ENCODE measurements at places on chromosomes 12 and 14.

DNA sequence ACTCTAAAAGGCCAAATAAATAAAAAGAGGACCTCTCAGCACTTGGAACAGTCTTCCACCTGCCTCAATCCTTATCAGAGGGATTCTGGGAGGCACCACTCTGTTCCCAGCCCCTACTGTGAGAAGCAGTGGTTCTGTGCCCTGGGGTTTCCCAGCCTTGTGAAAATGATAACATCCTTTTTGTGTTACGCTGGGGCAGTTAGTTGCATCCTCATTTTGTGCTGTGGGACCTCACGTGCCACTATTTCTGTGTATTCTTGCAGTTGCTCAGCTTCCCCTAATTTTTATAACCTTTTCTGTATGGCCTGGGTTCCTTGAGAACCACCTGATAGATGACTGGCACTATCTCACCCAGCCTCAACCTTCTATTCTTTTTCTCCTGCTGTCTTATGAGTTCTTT, 10.8 kb upstream of the CMA1 start:
- no peak for DNase-seq

DNA sequence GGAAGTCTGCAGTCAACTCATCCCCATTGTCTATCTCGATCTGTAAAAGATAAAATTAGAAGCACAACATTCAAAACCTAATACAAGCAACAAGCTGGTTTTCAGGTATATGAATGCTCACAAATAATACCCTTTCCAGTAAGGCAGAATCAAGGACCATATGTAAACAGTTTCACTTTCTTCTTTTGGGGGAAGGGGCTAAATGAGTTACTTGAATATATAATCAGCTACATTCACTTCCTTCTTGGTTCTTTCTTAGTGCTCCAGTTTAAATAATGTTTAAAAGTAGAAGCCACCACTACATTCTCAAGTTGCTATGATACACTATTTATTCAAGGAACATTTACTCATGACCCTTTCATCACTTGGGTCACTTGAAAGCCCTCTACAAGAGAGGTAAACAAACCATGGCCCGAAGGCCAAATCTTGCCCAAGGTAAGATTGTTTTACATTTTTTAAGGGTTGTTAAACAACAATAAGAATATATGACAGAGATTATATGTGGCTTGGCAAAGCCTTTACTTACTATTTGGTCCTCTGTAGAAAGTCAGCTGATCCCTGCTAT, 10.3 kb downstream of the TWF1 start:
- DNase-seq, result no peak

- DNase-seq, result no peak
Observed at GRCh38 chr14:78142998-78143397, 27.2 kb upstream of the NRXN3 start.

DNA sequence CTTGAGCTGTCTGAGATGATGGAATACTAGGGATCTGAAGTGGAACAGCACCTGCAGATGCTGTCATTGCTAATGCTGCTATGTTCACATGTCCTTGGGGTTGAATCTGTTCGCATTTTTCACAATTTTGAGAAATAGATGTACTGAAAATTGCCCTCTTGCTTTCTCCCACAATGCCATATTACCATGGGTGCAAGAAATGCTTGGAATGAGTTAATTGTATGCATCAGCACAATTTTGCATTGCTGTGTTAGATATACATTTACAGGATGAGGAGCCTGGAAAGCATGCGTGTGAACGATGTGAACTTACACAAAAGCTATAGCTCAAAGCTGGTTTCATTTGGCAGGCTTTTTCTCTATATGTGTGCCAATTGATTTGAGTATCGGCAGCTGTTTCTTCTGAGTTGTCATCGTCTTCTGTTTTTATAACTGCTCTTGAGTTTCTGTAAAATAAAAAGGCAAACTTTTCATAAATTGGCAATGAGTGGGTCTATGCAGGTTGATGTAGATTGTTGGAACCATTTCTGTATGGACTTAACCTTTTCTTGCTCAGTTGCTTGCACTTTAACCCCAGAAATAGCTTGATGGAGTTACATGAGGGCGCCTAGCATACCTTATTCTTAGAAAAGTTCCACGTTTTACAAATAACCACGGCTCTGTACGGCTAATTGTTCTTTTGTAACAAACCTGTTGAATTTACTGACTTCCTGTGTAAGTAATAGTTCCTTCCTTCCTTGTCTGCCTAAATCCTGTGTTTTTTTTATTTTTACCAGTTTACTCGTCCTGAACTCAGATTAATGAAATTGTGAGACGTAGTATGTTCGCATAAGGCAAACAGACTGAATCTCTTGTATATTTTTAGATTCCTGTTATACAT, 105.9 kb downstream of the FGD4 start:
- DNase-seq, result no peak

All from HFFc6 (cell line).